ENCODE measurements at places on chromosomes 12 and 14.

DNA sequence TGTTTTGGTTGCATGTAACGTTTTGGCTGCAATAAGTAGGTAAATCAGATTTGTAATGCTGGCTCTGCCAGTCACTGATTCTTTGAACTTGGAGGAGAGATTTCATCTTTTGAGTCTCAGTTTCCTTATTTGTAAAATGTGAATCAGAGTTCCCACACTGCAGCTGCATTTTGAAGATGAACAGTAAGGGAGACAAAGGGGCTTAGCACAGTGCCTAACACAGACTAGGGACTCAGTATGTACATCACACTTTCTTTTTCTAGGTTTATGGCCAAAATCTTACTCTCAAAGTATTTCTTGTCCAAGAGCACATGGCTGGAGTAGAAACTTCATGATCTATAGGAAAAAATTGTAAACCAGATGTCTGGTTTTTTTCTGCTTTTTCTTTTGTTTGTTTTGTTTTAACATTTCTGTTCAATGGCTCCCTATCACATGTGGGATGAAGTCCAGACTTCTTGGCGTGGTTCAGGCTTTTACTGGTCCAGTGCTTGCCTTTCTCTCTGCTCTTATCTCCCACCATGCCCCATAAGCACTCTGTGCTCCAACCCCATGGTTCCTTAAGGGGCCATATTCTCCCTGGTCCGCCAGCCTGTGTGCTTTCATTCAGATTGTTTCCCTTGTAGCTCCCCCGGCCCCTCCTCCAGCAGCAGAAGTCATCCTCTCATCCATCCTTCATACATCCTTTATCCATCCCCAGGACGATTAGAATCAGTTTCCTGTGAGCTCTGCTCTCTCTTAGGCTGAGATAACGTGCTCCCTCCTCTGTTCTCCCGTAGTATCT lies 58.0 kb downstream of the SYNE2 start:
- no peak for DNase-seq

GRCh38 chr14:53596853-53597525 lies 359.6 kb downstream of the BMP4 start:
- no peak for DNase-seq

DNA sequence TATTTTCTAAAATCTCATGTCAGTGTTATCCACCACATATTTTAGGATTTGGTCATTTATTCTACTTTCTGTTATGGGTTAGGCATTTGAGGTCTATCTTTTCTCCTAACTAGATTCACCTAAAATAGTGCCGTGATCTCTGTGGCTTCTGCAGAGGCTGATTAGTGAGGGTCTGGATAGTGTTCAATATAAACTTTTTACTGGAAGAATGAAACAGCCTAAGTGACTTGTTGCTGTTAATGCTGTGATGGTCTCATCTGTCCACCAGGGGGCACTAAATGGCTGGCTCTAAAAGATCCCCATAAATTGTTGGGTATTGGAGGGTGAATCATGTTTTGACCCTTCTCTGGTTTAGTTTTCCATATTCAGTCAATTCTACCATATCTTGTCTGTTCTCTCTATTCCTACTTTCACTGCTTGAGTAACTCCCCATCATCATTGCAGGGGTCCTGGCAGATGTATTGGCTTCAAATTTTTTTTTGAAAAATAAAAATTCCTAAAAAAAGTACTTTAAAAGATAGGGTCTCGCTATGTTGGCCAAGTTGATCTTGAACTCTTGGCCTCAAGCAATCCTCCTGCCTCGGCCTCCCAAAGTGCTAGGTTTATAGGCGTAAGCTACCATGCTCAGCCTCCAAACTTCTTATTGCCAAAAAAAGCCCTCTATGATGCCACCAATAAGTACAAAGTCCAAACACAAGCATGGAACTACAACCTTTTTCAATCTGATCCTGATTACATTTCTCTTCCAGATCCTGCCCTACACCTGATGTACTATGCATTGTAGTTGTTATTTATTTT lies 6.9 kb downstream of the PABPN1 start:
- no peak for DNase-seq

- no peak for DNase-seq
Observed at GRCh38 chr12:108696111-108696995, 35.0 kb downstream of the CORO1C start.
